ENCODE measurements at places on chromosomes 1 and 21. TPM values are rescaled to one million over a fixed set of nuclear protein-coding genes. Genes with fewer than 3 reads are reported as not detected.

Gene SLC16A4
- not detected for total RNA-seq

Gene OVAAL
- total RNA-seq, result not detected

Gene F13B
- 1.5 TPM for total RNA-seq

Gene OR13G1
- not detected for total RNA-seq

Gene IVL
- total RNA-seq, result not detected

Gene CATSPERE
- not detected for total RNA-seq

Gene FCN3
- total RNA-seq, result 15.2 TPM

Gene KRTAP12-2
- total RNA-seq, result not detected

Gene MAGOH
- 25.5 TPM for total RNA-seq

Gene LORICRIN
- not detected for total RNA-seq

Gene ZNF593OS
- total RNA-seq, result not detected

Gene GJA4
- 2.3 TPM for total RNA-seq

Gene VTCN1
- total RNA-seq, result 0.73 TPM

Gene GPX7
- total RNA-seq, result not detected

Gene SLAMF8
- 4.5 TPM for total RNA-seq

Gene LRRC52
- not detected for total RNA-seq

GRCh38 chr1:203186091-203186445 lies 436 bp downstream of the CHI3L1 start:
- no peak for DNase-seq

GRCh38 chr1:84693785-84694184 lies 3.5 kb upstream of the SSX2IP start:
- no peak for DNase-seq

- DNase-seq, result no peak
These were observed 10.2 kb upstream of the UBR4 start for GRCh38 chr1:19220080-19220846.

DNA sequence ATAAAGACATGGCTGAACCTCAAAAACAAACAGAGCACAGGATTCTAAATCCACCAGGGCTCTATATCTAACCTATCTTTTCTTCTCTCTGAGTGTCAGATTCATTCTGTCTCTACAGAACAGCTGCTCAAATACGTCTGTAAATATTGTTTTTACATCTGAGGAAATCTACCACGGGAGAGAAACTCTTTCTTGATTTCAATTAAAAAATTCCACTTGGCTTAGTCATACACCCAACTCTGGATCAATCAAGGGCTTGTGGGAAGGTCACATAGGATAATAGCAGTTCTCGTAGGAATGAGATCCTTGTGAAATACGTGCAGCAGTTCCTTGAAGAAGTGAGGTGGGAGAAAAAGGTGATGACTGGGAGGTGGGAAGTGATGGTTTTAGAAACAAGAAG lies 1355.7 kb upstream of the ADGRL2 start:
- no peak for DNase-seq

DNA sequence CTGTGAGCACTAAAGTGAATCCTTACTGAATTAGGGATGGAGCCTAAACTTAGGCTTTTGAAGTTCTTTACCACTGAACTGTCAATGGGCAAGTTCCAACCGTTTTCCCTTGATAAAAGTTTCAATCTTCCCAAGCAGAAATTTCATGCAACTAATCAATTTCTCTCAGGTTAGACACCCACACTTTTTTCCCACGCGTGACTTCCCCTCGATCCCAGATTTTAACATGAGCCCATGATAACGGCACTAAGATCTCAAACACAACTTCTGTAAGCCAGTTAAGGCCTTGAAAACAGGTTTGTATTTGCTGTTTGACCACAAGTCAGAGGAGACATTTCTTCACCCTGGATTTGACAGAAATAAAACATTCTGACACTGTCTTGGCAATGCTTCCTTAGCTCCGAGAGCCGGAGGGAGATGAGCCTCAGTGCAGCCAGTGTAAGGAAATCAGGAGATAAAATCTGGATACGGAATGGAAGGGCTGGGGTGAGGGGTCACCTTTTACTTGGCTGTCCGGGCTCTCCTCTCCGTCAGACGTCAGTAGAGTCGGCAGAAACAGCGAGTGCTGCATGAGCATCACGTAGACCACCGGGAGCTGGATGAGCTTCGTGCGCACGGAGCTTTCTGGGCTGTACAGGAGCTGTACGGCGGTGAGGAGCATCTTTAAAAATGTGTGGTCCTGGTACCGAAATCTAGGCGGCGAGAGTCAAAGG lies 39.7 kb downstream of the MRAP start:
- DNase-seq, result no peak

- no peak for DNase-seq
These were observed 719.8 kb upstream of the ADGRL4 start for GRCh38 chr1:79726321-79726720.

DNA sequence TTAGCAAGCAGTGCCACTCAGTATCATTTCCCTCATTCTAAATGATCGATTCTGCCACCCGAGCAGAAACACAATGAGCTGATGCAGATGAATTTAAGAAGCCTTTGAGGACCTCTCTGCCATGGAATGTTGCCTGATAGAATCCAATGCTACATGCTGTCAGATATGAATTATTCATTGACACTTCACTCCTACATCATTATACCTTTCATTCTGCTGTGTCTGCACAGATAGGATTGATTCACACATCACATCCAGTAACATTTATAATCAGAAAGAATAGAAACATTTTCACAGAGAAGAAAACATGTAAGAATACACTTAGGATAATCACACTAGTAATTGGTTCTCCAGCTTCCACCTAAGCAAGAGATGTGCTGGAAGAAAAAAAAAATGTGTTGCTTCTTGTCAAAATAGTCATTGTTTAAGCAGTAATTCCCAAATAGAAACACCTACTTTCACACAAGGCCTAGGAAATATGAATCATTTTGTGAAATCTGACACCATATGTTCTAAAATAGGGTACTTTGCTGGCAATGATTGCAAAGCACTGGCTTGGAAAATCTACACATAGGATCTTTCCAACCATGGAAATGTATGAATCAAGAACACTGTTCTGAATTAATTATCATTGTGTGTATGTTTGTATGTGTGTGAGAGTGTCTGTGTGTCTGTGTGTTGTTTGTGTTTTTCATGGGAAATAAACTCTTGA lies 110.1 kb downstream of the GRIK1 start:
- DNase-seq, result no peak

- DNase-seq, result no peak
These were observed 346.9 kb upstream of the SNX7 start for GRCh38 chr1:98314601-98315000.

DNA sequence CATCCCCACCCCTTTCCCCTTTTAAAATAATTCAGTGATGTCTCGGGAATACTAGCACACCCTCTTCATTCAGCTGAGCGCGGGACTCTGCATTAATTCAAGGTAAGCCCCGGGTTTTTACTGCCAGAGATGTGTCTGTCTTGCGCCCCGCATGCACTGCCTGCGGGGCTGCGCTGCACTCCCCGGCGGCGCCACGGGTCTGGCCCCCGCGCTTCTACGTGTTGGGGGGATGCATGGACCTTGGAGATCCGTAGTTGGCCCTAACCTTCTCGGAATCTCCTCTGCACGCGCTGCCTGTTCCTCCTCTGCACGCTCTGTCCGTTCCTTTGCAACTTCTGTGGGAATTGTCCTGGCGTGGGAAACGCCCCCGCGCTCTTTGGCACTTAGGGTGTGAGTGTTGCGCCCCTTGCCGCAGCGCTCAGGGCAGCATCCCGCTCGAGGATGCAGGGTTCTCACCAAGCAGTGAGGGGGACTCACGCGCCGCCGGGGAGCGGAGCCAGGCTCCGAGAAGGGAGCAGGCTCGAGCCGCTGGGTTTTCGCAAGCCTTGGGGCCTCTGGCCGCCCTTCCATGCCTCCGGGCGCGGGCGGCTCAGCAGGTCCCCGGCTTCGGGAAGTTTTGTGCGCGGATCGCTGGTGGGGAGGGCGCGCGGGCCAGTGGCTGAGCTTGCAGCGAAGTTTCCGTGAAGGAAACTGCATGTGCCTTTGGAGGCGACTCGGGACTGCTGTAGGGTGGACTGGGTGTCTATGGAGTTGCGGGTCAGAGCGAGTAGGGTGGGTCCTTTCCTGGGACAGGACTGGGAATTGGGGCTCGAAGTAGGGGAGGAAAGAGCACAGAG lies 165.1 kb upstream of the CACNA1E start:
- DNase-seq, result no peak

GRCh38 chr1:58576727-58577653 lies at the start of gene TACSTD2:
Gene TACSTD2 (minus strand): TSS chr1:58577252. CDS start chr1:58577156, 96 bp downstream.
- DNase-seq, result peak; percentile 92

DNA sequence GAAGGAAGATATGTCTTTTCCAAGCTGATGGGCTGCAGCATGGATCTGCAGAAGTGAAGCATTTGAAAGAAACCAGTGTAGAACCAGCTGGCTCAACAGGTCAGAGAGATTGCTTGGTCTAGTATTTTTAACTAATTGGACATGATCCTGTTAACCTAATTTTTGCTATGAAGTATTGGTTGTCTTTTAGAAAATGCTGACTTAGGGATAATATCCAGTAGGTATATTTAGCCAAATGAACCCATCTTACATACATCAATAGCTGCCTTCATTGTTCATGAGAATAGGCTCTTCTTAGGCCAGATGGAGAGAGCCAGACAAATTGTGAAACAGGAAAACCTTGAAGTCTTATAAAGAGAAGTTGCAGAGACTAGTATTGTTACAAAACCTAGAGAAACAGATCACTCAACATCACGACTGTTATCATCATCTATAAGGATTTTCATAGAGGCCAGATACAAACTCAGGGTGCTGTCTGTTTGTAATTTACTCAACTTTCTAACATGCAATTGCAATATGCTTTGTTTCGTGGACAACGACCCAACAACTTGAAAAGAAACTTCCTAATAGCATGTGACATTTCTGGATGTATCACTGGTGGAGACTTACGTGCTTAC lies 148.2 kb downstream of the DISC1 start:
- DNase-seq, result no peak

- no peak for DNase-seq
These were observed 64.3 kb downstream of the RGL1 start for GRCh38 chr1:183869230-183869629.

GRCh38 chr1:45322486-45323040 lies 4.1 kb upstream of the HPDL start:
- no peak for DNase-seq

DNA sequence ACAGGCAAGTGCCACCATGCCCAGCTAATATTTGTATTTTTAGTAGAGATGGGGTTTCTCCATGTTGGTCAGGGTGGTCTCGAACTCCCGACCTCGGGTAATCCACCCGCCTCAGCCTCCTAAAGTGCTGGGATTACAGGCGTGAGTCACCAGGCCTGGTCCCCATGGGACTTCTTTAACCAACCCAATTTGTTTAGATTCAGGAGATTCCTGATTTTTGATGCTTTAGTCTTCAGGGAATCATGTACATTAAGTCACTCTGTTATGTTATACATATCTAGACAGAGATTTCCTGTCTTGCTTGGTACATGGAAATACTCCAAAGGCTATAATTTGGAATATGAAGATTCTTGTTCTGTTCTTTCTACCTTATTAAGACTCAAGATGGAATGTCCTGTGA lies 202.4 kb upstream of the L1TD1 start:
- DNase-seq, result no peak

DNA sequence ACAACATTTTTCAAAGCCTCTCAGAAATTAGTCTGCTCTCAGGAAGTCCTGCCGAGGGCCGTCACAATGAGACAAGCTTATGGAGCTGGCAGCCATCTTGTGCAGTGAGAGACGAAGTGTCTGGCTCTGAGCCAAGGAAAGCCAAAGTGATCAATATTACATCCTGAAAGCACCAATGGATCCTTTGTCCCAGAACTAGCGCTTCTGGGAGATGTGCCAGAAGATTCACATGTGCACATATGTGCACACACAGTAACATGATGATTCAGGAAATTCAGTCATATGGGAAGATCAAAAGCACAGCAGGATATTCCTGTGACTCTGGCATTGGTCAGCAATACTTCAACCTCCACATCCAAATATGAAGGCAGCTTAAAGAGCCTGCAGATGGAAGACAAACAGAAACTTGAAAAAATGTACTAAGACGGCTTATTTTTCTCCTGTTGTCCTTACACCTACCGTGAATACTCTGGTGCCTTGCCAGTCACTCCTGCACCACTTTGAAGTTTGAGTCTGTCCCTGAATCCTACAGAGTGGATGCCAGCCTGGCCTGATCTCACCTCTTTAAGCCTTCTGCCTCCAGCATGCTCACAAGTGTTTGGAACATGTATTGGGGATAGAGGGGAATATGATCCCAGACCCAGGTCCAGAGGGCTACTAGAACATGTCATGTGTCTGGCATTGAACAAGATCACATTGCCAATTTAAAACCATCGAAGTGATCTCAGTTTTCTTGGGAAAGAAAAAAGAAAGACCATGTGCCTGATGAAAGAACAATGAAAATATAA lies 44.5 kb upstream of the PRRX1 start:
- DNase-seq, result no peak

- DNase-seq, result peak; percentile 74
These were observed 28.1 kb downstream of the EPHA2 start for GRCh38 chr1:16127676-16128337.

DNA sequence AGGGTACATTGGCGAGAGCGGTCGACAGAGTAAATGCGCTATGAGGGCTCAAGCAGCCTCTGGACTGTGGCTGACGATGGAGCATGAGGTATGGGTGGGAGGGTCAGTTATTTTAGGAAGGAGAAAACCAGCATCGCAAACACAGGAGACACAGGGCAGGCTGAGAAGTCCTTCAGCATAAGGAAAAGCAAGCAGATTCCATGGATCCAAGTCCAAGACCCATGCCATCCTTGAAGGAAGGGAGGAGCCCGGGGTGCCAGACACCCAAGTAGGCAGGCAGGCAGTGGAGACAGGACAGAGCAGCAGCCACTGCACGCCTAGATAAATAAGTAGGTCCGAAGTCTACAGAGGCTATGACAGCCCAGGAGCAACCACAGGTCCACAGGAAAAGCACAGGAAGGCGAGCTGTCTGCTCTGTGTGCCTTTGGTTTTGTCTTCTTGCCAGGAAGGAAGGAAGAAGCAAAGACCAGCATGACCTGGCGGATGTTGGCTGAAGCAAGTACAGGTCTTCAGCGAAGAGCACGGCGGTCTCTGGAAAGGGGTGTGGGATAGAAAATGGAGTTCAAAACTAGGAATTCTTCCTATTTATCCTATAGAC lies 76.4 kb upstream of the SLC45A1 start:
- DNase-seq, result peak; percentile 30

- no peak for DNase-seq
These were observed 479 bp upstream of the SNX7 start for GRCh38 chr1:98660940-98661543.

DNA sequence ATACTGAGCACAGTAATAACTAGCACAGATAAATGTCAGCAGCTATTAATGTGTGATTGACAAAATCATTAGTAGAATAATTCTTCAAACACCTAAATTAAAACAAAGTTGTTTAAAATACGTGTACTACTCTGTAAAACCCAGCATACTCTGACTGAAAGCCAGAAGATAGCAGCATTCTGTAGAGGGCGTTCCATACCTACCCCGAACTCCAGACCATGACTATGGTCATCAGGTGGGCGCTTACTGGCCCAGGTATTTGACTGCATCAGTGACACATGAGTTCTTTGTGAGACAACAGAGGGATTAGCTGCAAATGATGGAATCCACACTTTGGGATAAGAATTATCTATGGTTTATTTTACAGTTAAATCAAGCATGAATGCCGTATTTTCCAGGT lies 139.7 kb upstream of the POGK start:
- DNase-seq, result no peak

GRCh38 chr1:21255284-21255942 lies 34.9 kb downstream of the ECE1 start:
- peak; percentile 93 for DNase-seq

- peak; percentile 36 for DNase-seq
These were observed 58.0 kb downstream of the NKAIN1 start for GRCh38 chr1:31181515-31182343.

GRCh38 chr1:52153898-52154297 lies 12.0 kb downstream of the ZFYVE9 start:
- no peak for DNase-seq

- DNase-seq, result no peak
These were observed 11.8 kb downstream of the MRPS6 start for GRCh38 chr21:34085129-34085528.

- DNase-seq, result peak; percentile 10
These were observed 30.7 kb downstream of the PPP2R5A start for GRCh38 chr1:212315907-212316306.
